ENCODE measurements at places on chromosomes 12 and 14. TPM values are rescaled to one million over a fixed set of nuclear protein-coding genes. Genes with fewer than 3 reads are reported as not detected.

GRCh38 chr14:75402867-75403413, 24.9 kb upstream of the JDP2 start:
- DNase-seq, result no peak

Gene COCH
- 2.3 TPM for total RNA-seq

GRCh38 chr14:82055515-82056115, 522.0 kb upstream of the SEL1L start:
- no peak for DNase-seq

- no peak for DNase-seq
Observed at GRCh38 chr12:131357920-131358319, 353.0 kb upstream of the SFSWAP start.

Measured in activated T-cell treated with anti-CD3 and anti-CD28 coated beads, Interleukin-2, amount 50 U/mL, for 72 hours (primary cell).